ENCODE measurements at places on chromosomes 1 and 21.

DNA sequence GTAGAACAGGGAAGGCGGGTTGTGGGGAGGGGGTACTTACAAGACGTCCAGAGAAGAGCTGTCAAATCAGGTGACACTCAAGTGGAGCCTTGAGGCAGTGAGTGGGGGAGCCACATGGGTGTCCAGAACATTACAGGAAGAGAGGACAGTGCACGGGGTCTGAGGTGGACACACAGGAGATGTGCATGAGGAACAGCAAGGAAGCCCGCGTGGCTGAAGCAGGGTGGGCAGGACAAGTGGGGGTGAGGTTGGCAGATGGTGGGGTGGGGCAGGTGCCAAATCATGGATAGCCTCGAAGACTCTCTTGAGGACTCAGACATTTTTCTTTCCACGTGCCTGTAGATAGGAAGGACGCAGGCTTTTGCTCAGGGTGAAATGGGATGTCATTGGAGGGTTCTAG is 921 bp downstream of the SMPDL3B start:
- no peak for DNase-seq

DNA sequence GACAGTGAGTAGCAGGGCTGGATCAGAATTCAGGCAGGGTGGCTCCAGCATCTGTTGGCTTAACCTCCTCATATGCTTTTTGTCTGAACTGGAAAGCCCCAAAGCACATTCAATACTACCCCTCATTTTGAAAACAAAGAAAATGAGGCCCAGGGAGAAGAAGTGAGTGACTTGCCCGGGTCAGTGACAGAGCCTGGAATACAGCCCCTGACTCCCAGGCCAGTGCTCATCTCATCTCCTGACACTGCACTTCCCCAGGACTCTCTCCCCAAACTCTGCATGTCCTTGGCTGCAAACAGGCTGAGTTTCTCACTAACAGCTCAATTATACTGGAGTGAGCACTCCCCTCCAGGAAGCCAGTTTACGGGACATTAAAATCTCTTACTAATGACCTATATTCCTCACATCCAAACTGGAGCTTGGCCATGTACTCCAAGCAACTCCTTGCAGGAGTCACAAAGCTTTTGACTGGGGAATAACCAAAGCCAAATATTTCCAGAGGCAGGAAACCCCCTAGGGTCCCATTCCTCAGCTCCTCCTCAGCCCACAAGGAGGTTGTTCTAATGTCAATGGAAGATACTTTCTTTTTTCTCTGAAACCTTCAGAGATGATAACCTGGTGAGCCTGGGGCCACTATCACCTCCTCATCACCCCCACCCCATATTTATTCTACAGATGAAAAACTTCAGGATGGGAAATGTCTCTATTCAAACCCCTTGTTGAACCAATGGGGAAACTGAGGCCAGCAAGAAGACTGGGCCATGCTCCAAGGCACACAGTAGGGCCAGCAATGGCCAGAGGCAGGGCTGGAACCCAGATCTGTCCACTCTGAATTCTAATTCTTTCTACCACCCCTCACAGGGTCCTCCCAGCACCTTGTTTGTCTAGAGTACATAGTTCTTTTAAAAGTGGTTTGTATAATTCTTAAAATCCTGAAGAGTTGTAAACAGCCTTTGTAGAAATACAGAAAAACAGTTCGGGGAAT is 127.0 kb downstream of the PLPP3 start:
- no peak for DNase-seq

- no peak for DNase-seq
Measured at GRCh38 chr1:42340093-42340492, 5.1 kb upstream of the FOXJ3 start.

DNA sequence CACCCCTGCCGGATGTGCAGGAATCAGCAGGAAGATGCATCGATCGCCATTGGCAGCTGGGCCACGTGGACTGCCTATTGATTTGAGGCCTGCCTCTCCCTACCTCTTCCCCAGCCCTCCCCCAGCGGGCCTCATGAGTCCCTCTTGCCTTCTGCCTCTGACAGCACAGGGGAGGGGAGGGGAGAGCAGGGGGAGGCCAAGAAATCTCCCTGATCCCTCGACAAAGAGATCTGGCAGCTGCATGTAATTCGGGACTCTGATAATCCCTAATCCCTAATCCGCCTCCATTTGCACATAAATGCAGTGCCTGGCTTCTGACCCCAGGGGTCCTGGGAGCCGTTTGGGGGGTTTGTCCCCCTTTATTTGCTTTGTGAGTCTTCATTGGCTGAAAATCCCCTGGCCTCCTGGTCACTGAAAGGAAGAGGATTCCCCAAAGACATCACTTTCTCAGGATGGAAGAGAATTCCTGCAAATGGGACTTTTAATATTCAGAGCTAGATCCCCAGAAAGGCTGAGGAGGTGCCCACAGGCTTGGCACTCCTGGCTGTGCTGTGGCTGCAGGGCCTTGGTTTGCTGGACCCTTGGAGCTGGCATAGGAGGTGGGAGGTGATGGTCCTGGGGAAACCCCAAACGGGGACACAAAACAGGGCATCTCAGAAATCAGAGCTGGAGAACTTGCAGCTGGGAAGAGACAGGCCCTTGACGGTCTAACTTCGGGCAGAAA is 239.4 kb upstream of the POU3F1 start:
- no peak for DNase-seq

DNA sequence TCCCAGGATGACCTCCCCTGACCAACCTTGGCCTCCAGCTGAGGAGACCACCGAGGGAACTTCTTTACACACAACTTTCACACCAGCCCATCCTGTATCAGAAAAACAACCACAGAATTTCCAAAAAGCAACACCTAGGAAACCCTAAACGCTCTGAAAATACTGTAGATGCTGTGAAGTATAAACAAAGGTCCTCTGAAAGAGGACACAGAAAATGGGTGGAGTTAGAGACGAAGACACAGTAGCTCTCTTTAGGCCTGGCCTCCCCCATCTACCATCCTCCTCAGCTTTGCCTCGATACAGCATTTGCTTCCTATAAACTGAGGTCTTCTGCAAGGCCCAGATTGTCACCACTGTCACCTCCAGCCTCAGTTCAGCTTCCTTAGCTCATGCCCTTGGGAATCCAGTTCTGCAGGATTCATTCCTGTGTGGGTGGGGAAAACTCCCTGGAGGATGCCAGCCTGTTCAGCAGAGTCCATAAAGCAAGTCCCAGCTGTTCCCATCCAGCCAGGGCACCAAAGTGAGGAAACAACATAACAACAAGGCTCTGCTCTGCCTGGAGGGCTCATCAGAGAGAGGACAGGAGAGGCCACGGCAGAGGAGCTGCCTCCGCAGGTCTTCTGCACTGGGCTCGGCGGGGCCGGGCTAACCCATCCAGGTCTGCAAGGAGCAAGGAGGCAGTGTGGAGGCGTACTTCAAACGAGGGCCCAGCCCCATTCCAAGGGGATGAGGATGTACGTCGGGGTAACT is 15.0 kb downstream of the PIK3C2B start:
- no peak for DNase-seq

DNA sequence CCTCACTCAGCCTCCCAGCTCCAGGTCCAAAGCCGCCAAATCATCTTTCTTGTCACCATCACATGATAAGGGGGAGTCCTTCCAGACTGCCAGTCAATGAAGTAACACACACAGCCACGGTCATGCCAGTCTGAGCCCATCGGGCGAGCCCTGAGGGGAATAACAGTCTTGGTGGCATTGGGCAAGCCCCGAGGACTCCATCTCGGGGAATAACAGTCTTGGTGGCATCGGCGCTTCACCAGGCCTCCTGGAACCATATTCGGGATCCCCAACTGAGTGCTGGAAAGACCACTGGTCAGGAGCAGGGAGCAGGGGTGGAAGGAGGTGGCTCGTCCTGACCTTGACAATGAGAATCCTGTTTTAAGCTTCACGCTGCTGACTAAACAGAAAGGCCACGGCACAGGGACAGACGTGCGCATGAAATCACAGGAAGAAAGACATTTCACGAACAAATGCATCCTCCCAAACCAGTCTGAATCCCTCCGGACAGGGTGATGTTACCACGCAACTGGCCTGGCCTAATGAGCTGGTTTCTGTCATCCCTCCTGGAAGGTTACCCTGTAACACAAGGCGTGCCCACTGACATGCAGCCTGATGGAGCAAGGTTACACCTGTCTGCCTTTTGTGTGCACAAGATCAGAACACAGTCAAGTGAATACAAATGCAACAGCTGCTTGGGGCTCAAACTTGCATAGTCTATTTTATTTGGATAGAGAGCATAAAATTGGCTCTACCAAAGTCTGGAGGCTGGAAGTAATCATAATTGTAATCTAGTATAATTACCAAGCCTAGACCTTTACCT is 517.4 kb downstream of the KIF26B start:
- no peak for DNase-seq

DNA sequence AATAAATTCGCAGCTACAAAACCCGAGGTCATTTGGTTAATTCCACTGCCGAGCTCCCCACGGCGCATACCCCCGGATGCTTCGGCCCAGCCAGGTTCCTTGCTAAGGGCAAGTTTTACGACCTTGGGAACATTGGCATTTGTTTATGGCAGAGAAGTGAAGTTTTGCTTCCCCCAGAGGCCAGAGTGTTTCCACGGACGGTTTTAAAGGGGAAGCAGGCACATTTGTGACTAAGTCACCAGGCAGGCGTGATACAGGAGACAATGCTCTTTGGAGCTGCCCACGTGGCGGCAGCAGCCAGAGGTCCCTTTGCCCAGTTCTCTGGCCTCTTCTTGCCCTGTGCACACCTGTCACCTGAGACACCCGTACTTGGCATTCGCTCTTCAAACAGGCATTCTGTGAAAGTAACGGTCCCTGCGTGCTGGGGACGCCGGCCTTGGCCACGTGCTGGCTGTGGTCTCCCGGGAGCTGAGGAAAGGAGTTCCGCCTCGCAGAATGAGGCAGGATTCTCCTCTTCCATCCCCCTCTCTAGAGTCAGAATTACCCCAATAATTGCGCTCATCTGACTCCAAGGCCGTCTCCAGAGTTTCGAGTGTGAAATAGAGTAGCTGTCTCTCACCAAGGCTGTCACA is 138.3 kb downstream of the PRDM16 start:
- no peak for DNase-seq

DNA sequence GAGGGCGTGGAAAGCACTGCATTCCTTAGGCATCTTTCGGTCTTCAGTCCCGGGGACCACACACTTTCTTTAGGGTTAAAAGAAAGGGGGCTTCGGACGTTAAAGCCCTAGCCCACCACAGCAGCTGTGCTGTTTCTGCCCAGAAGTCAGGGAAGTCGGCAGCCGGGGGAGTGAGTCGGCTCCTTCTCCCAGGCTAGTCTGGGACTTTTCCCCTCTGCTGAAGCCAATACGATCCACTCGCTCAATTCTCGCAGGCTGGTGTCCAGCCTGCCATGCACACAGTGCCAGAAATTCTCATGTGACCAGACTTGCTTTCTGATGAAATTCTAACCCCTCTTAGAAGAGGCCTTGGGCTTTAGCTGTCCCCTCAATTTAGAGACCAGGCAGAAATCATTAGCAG is 67.7 kb downstream of the BCAR3 start:
- peak; percentile 78 for DNase-seq

DNA sequence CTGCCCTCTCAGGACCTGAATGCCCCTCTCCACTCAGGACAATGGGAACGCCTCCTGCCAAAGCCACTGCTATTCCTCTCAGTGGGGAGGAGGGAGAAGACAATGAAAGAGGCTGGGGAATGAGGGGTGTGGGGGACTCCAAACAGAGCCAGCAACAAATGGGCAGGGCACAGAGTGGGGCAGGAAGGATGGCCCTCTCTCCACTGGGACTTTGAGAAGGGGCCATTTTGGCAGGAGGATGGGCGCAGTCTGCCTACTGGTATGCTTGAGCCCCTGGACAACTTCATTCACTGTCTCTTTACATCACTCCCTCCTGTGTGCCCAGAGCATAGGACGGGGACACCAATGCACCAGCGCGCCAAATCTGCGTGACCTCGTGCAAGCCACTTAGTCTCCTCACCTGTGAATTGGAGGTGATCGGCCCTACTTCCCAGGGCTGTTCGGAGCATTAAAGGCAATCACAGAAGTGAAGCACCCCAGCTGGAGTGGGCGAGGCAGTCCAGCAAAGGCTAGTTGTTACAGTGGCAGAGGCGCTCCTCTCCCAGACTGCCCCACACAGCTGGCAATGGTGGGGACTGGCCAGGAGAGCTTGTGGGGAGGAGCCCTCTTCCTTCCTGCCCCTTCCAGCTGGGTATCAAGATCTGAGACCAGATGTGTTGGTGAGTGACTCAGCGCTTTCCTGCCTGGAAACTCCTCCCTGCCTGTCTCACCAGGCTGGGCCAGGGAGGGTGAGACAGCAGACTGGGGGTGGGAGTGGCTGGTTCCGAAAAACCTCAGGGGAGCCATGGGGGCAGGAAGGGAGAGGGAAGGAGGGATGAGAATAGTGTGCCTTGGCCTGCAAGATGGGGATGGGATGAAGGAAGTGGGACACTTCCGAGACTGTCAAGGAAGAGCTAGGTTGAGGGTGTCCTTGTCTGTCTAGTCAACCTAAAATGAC is 22.4 kb upstream of the SYNC start:
- no peak for DNase-seq

DNA sequence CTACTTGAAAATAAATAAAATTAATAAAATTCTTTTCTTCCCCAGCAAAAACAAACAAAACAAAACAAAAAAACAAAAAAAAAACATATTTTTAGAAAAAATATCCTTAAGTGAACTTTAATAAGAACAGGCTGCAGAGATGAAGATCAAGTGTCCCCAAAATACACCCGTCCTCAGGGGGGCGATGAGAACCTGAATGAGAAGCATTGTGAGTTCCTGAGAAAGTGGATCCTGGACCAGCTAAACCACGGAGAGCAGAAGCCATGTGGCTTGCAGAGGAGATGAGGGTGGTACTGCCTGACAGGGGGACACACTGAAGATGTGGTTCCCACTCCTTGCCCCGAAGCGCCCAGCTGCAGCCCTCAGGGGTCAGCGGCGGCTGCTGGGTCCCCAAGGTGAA is 89.3 kb downstream of the ITPKB start:
- no peak for DNase-seq

- DNase-seq = no peak
Measured at GRCh38 chr1:25917996-25918395, 11.8 kb upstream of the STMN1 start.

DNA sequence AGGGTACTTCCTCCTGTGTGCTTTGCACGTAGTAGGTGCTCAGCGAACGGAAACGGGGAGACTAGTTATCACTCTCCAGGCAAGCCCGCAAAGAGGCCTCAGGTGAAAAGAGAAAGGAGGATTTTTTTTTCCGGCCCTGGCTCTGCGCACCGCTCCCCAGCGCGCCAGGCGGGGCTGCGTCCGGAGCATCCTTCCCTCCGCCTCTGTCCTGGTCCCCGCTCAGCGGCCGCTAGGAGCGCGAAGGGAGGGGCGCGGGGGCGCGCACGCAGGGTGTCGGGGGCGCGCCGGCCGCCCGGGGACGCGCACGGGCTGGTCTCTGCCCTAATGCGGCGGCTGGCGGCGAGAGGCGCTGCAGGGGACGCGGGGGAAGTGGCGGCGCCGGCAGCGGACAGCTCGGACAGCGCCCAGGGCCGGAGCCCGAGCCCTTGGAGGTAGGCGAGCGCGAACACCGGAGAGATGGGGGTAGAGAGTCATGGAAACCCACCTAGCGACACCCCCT is 42.3 kb upstream of the NFASC start:
- DNase-seq = peak; percentile 85

- DNase-seq = no peak
Measured at GRCh38 chr1:99986656-99987225, 16.9 kb downstream of the SLC35A3 start.

GRCh38 chr1:33317946-33318345 is 3.0 kb downstream of the A3GALT2 start:
- no peak for DNase-seq
